ENCODE measurements at places on chromosomes 16 and 17.

- no peak for DNase-seq
These were observed 37.1 kb downstream of the LDHD start for GRCh38 chr16:75079346-75079926.

DNA sequence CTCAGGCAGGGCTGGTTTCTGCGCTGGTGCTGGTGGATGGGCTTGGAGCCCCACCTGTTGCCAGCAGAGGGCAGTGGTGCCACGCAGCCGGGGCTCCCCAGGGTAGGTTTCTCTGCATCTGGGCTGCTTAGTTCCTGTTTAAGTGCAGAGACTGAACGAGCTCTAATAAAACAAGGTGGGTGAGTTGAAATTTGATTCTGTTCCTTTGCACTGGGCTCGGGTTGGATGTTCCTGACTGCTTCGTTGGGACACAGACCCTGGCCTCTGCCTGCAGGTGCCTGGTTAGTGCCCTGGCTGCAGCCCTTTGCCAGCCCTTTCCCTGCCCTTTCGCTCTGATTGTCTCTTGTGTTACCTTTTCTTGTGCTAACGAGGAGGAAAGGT lies 30.0 kb downstream of the TBCD start:
- DNase-seq: peak; percentile 68

GRCh38 chr16:18800775-18801144 lies 589 bp downstream of the ARL6IP1 start:
- DNase-seq: no peak

GRCh38 chr17:82179946-82180475 lies 32.6 kb downstream of the CCDC57 start:
- no peak for DNase-seq

GRCh38 chr16:85605051-85605911 lies 7.8 kb upstream of the GSE1 start:
- no peak for DNase-seq

DNA sequence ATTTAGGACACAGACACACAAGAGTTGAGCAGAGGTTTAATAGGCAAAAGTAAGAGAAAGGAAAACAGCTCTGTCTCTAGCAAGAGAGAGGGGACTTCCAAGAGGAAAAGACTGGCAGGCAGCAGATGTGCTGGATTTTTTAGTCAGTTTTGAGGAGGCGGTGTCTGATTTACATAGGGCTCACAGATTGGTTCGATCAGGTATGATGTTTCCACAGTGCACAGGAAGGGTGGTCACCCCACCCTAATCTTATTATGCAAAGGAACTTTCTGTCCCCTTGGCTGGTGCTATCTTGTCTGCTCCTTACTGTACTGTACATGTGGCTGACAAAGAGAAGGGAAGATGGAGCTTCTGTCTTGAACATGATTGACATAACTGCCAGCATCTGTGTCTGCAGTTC lies 25.3 kb downstream of the BFAR start:
- no peak for DNase-seq

GRCh38 chr16:8816967-8817655 lies 19.5 kb downstream of the PMM2 start:
- no peak for DNase-seq

- DNase-seq: no peak
These were observed 23.1 kb downstream of the SPACA3 start for GRCh38 chr17:33014751-33015150.

- no peak for DNase-seq
These were observed 11.8 kb downstream of the STARD3 start for GRCh38 chr17:39648616-39649366.

- no peak for DNase-seq
These were observed 91.2 kb downstream of the ZNF778 start for GRCh38 chr16:89308391-89309333.

DNA sequence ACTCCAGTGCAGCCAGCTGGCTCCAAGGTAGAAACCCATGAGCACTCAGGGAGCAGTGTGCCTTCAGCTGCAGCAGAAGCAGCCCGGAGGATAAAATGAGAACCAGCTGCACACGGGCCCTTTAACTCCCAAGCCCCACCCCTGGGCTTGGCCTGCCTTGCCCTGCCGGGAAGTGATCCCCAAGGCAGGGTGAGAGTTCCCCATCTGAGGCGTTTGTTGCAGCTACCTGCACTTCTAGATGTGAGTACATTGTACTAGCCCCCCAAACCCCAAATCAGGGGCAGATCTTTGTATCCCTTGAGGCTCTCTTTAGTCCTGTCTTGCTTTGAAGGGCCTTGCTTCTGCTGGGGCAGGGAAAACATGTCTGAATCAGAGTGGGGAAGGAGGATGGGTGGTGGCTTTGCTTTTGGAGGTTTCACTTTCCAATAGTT lies at the start of gene MVP:
Gene MVP, plus strand, starts transcription at position 192 of the 431 bp plus-strand sequence. CDS start 10,088 bp downstream, outside the sequence.
- DNase-seq: peak; percentile 46

- no peak for DNase-seq
These were observed 7.4 kb downstream of the BANP start for GRCh38 chr16:87958632-87959031.

- no peak for DNase-seq
These were observed 200.4 kb downstream of the AXIN2 start for GRCh38 chr17:65360961-65361552.

DNA sequence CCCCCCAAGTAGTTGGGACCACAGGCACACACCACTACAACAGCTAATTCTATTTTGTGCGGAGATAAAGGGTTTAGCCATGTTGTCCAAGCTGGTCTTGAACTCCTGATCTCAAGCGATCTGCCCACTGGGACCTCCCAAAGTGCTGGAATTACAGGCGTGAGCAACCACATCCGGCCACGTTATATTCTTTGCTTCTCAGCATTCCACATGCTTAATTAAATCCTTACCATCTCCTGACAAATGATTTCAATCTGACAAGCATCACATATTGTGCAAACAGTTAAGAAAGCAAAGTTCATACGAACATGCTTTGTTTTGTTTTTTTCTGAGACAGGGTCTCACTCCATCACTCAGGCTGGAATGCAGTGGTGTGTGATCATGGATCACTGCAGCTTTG lies 18.2 kb downstream of the HIGD1B start:
- DNase-seq: no peak

DNA sequence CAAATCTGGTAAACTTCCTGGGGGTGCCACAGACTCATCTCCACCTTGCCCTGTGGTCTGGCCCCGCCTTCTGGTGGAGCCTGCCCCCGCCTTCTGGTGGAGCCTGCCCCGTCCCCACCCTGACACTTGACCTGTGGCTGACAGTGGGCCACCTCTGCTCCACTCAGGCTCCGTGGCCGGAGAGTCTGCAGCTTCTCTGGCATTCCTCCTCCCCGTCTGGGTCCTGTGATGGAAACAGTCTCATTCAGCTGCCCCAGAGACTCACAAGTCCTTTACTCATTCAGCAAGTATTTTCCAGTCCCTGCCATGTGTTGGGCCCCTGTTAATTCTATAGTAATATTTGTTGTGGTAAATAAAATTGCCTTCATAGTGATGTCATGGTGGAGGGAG lies 21.0 kb upstream of the G6PC1 start:
- DNase-seq: no peak
